ENCODE measurements at places on chromosomes 13 and 19.

GRCh38 chr13:90740099-90740498 is 607.4 kb upstream of the MIR17HG start:
- no peak for DNase-seq

GRCh38 chr13:102000764-102001163 is 401.1 kb downstream of the FGF14 start:
- no peak for DNase-seq

GRCh38 chr13:30934803-30935202 is 2.3 kb downstream of the TEX26 start:
- DNase-seq: no peak

DNA sequence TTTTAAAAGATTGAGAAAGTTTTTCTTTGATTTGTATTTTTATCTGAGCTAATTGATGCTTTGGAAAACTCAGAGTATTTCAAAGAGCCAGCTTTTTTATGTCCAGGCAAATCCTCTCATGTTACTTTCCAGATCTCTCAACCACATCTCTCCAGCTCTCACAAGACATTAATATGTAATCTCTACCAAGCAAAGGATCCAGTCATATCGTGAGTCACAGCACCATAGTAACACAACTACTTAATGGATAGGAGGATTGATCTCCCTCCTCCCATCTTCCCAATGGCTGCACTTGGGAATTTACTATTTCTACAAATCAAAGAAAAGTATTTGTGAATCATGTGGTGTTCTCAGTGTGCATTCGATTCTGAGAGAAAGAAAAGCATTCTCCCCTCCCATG is 63.3 kb downstream of the POU4F1 start:
- no peak for DNase-seq

- DNase-seq: no peak
Observed at GRCh38 chr13:100433475-100433874, 155.1 kb downstream of the GGACT start.

GRCh38 chr13:93769101-93769500 is 542.5 kb downstream of the GPC6 start:
- no peak for DNase-seq

DNA sequence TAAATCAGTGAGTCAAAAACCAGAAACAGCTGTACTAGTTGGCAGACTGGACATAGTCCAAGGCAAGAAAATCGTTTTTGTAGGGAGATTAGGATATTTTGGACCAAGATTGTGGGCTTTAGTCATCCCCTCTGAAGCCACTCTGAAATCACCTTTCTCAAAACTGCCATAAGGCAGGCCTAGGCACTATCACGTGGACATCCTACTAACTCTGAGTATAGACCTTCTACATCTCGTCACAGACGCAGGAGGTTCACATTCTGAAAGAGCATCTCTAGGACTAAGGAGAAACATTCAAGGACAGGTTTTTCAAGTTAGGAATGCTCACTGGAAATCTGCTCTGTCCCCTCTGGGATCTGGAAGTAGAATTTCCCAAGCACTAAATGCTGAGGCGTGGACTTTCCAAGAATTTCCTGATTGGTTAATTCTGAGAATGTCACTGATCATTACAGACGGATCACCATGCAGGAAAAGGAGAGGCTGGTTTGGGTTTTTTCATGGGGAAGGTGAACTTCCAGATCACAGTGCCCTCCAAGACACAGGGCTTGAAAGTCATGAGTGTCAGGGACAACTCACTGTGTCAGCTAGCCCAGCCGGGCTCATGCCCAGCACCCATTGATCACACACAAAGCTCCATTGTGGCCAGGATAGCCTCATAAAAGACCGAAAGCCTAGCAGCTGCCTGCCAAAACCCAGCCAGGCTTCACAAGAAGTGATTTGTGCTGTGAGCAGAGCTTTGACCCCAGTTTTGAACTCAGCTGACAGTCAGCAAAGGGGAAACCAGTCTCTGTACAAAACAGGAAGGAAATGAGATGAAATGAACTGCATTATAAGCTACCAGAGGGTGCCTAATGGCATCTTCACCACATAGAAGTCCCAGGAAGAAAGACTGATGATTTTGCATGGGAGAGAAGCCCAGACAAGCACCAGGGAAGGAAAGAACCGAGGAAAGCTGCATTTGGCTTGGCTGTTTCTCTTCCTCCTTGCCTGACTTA is 2.7 kb upstream of the RUBCNL start:
- DNase-seq: no peak

- peak; percentile 71 for DNase-seq
Observed at GRCh38 chr19:1028062-1028926, 1.9 kb downstream of the CNN2 start.

DNA sequence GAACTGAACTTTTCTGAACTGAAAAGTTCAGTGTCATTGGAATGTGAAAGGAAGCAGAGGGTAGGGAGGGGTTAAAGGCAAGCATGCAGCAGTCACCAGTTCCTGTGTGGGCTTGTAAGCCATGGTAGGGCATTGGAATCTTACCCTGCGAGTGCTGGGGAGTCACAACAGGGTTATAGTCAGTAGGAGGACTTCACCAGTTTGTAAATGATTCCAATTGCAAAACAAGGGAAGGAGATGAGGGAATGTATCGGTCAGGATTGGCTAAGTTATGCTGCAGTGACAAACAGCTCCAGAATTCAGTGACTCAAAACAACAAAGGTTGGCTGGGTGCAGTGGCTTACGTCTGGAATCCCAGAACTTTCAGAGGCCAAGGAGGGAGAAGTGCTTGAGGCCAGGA is 12.8 kb downstream of the LYPD3 start:
- DNase-seq: no peak

GRCh38 chr13:60893801-60894200 is 496.8 kb downstream of the TDRD3 start:
- DNase-seq: no peak

DNA sequence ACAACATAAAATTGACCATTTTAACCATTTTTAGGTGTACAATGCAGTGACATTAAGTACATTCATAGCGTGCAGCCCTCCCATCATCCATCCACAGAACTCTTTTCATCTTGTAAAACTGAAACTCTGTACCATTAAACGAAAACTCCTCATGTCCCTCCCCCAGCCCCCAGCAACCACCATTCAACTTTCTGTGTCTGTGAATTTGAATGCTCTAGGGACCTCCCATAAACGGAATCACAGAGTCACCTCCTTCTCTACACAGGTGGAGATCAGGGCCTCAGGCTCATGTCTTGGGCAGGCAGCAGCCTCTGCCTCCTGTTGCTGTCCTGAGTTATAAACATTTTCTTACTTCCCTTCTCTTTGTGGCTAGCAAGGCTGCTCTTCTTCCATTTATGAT is 7.3 kb upstream of the CCNE1 start:
- DNase-seq: no peak

DNA sequence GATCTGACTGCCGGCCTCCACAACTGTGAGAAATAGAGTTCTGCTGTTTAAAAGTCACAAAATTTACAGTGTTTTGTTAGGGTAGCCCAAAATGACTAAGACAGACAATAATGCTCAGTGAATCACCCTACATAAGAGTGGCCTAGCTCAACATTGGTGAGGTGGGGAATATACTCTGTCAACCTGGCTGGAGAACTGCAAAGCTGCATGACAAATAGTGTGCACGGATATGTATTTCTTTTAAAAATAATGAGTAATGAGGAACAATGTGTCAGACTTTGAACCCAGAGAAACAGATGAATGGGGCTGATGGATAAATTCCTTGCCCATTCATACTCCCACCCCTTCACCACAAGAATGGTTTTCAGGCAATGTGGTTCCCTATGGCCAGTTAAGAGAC is 372.4 kb downstream of the SUCLA2 start:
- DNase-seq: no peak

- DNase-seq: no peak
Observed at GRCh38 chr19:5507065-5507909, 52.1 kb downstream of the ZNRF4 start.

DNA sequence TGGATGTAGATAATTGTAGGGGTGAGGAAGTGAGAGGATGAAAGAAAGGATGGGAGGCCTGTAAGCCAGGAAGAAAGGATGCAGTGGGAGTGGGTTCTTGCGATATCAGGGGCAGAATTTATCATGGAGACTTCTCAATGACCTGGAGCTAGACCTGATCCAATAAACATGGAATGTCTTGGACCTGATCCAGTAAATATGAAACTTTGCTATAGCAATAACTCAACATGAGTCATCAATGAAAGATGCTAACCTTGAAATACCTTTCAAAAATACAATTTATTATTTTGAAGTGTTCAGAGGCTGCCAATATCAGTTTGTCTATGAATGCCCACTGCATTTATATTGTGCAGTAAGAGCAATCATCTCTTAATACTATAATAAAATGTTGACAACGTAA is 279.5 kb downstream of the POU4F1 start:
- no peak for DNase-seq

GRCh38 chr13:85993567-85993966 is 194.3 kb upstream of the SLITRK6 start:
- no peak for DNase-seq

DNA sequence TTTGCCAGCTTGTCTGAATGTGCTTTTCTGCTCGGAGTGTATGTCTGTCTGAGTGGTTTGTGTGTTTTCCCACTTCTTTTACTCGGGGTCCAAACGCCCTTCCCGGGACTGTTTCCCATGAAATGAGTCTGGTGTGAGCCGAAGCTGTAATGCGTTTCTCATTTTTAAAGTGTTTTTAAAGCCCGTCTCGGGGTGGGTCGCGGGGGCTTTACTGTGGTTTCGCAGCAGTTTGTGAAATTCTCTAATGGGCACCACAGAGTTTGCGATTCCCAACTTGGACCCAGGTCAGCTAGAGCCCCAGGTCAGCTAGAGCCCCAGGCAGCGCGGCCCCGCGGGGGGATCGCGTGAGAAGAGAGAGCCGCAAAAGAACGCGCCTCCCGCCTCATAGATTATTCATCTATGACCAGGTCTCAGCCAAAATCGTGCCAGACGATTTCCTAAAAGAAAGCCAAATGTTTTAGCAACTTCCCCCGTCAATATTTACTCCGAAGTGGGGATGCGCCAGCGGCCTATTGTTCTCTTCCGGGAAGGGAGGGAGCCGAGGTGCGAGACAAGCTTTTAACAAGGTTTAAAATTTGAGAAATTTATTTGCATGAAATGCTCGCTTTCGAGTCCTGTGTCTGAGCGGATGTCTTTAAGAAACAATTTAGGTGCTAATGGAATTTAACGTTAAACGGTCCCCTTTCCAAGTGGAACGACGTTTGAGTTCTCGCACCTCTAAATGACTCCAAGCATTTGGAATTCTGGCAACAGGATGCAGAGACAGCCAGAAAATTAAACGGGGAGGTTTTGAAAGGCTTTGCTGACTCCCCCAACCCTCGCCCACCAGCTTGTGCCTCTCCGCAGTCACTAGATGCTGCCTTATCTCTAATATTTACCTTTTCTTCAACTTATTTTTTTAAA is 2.2 kb downstream of the ZIC2 start:
- no peak for DNase-seq

DNA sequence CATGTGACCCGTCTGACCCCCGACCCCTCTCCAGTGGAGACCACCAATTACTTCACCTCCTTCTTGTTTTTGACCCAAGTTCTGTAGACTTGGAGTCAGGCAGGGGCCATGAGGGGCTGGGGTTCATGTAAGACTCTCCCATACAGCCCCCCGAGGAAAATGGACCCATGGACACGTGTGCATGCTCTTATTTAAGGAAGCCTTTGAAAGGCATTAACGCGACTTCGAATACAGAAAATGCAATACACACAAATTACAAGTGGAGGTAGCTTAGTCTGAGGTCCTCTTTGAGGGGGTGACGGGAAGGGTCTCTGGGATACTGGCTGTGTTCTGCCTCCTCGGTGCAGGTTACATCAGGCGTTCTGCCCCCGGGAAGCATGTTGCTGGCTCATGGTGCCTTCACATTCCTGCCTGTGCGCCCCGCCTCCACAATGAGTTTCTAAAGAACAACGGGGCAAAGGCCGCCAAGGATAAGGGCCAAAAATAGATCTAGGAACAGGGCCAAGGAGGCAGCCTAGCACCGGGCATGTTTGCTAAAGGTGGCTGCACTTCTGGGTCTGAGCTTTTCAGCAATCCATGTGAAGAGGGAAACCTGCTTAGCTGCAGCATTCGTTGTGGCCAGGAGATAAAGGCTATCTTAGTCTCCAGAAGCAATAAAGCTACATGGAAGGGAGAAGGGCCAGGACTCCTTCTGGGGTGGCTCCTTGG is 54.5 kb downstream of the RAB20 start:
- no peak for DNase-seq

DNA sequence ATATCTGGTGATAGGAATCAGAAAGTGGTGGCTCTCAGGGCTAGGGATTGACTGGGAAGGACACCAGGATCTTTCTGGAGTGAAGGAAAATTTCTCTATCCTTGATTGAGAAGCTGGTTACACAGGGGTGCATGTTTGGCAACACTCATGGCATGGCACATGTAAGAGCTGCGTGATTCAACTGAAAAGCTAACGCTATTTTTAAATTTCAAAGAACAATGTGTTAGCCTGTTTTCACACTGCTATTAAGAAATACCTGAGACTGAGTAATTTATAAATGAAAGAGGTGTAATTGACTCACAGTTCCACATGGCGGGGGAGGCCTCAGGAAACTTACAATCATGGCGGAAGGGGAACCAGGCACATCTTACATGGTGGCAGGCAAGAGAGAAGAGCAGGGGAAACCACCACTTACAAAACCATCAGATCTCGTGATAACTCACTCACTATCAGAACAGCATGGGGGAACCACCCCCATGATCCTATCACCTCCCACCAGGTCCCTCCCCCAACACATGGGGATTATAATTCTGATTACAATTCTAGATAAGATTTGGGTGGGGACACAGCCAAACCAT is 7.4 kb downstream of the SIGLEC8 start:
- DNase-seq: no peak

GRCh38 chr13:71874458-71874857 is 7.5 kb upstream of the DACH1 start:
- DNase-seq: no peak

DNA sequence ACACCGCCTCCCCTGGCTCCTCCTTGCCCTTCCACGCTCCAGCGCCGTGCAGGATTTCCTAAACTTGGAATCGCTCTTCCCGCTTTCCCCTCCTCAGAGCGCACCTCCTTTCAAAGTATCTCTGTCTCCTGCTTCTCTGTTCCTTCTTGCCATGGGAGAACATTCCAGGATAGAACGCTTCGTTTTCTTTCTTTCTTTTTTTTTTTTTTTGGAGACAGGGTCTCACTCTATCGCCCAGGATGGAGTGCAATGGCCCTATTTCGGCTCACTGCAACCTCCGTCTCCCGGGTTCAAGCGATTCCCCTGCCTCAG is 574 bp upstream of the XPO4 start:
- DNase-seq: no peak
